ENCODE measurements at places on chromosomes 2 and 18. TPM values are rescaled to one million over a fixed set of nuclear protein-coding genes. Genes with fewer than 3 reads are reported as not detected.

The MATN3 gene
- total RNA-seq = not detected

DNA sequence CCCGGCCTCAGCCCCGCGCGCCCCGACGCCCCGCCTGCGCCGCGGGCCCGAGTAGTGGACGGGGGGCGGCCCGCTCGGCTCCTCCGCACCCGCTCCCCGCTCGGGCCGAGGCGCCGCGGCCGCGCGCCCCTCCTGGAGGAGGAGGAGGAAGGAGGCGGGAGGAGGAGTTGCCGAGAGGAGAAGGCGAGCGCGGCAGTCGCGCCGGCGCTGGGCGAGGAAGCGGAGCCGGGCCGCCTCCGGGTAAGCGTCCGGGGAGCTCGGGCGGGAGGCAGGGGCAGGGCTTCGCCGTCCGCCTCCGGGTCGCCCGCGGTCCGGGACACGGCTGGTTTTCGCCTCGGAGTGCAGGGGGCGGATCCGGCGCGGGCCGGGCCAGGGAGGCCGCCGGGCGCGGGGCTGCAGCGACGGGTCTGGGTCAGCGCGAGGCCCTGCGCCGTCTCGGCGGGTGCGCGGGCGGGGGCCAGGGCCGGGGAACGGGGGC, at the start of gene SOCS6:
Gene SOCS6 (plus strand): TSS at position 195 of the 478 bp plus-strand sequence. CDS start 35,624 bp downstream, outside the sequence.
- no peaks in the 10 kb centered on the region for H3K36me3 ChIP-seq
- H3K27ac ChIP-seq = peak within 1 kb of the TSS; percentile 50
- DNase-seq = peak; percentile 70
- peaks cover 22% of the 10 kb centered on the region for H3K27me3 ChIP-seq
- peaks cover 13% of the 10 kb centered on the region for H3K4me1 ChIP-seq

DNA sequence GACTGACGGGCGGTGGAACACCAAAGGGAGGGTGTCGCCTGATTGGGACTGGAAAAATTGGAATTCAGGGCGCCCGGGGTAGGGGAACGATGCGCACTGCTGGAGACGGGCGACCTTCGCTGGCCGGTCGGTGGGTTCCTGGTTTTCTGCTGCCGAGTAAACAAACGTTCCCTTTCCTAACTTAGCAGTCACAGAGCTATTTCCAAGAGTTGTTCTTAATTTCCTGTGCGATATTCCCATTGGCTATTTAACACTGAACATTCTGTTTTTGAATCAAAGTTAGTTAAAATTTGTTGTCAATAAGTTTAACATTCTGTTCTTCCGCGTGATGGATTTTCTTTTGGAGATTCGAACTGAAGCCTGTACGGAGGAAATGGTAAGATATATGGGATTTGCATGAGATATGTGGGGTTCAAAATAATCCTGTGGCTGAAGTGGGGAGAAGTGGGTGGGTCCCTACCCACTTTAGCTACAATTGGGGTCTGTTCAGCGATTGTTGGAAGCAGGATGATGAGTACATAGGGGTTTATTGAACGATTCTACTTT, 862 bp downstream of the C18orf54 start:
- H3K27me3 ChIP-seq = peaks cover 19% of the 10 kb centered on the region
- H3K4me1 ChIP-seq = peaks cover 24% of the 10 kb centered on the region
- no peak for DNase-seq
- H3K4me3 ChIP-seq = peak overlapping the region; percentile 97
- H3K36me3 ChIP-seq = peaks cover 10% of the 10 kb centered on the region
- H3K27ac ChIP-seq = peak overlapping the region; percentile 100

The EVA1A gene
- total RNA-seq = 0.38 TPM

All from activated T-cell treated with anti-CD3 and anti-CD28 coated beads, Interleukin-2, amount 50 U/mL, for 72 hours (primary cell).